ENCODE measurements at places on chromosomes 13 and 19.
A peak's percentile ranks its signal among the peaks of the same experiment; 100 is the strongest.

DNA sequence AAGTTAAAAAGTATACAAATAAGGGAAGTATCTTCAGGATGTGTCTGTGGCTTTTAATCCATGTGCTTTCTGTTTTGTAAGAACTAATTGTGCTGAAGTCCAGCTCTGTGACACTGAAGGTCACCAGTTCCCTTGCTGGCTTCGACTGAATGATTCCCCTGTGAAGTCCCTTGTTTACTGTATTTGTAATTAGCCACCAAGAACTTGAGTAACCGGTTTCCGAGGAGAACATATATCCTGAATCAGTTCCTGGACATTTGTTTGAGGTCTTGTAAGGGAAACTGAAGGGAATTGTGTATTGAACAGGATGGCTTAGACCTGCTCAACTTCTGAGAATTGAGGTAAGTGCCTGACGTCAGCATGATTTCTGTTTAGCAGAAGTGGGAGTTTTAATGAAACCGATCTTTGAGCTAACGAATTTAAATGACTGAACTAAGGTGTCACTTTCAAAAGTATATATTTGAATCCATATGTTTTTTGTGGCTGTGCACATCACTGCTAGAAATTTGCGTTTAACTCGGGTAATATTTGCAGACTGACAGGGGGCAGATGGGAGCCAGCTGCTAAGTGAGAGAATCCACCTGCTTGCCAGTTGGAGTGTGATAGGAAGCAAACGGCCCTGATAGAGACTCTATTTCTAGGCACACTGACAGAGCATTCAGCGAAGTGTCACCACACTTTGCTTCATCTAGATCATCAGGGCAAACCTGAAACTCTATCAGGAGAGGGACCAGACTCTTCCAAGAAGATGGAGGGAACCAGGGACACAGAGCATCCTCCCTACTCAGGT lies 530.0 kb downstream of the RFC3 start:
- no peak for DNase-seq

GRCh38 chr13:75486146-75487062 lies 4.4 kb upstream of the TBC1D4 start:
- DNase-seq: peak; percentile 30

- peak; percentile 62 for DNase-seq
Measured at GRCh38 chr19:3132971-3133792, 2.7 kb upstream of the GNA15 start.

DNA sequence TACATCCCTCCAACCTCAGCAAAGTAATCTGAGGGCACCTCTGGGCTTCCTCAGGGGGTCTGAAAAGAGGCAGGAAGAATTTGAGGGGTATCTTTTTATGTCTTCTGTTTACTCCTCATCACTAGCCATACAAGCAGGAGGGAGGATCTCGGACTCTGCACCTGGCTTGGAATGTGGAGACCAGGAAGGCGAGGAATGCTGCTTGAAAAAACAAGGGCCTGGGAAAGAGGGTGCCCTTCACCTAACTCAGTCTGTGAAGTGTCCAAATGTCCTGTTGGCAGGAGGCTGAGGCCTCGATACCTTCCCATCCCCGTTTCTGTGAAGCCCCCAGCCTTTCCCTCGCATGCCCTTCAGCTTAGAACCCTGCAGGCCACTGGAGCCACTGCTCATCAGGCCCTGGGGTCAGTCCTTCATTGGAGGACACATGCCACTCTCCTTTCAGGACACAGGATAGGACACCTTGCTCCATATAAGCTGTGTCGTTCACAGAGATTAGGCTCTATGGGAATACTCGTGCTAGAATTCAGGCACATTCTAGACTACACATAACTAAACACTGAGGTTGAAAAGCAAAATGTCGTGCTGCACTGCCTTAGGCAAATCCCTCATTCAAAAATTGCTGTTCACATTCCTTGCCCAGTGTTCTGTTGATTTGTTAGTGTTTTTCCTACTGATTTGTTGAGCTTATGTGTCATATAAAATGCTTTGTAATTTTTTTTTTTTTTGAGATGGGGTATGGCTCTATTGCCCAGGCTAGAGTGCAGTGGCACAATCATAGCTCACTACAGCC lies 49.7 kb downstream of the ESD start:
- DNase-seq: no peak

- DNase-seq: no peak
Measured at GRCh38 chr13:108779308-108779707, 149.9 kb downstream of the MYO16 start.

GRCh38 chr13:110115591-110115990 lies 191.4 kb downstream of the COL4A1 start:
- no peak for DNase-seq

GRCh38 chr13:49208619-49209018 lies 11.5 kb upstream of the MLNR start:
- DNase-seq: no peak

Data from femur (tissue), 1 donor.